ENCODE measurements at places on chromosomes 7 and 10.
A peak's percentile ranks its signal among the peaks of the same experiment; 100 is the strongest.

GRCh38 chr7:3897430-3898372, 596.6 kb downstream of the SDK1 start:
- peak; percentile 55 for DNase-seq

- DNase-seq: no peak
Measured at GRCh38 chr7:21106296-21106732, 319.6 kb upstream of the SP8 start.

GRCh38 chr7:155002411-155003091, 373 bp downstream of the PAXIP1 start:
- no peak for DNase-seq

DNA sequence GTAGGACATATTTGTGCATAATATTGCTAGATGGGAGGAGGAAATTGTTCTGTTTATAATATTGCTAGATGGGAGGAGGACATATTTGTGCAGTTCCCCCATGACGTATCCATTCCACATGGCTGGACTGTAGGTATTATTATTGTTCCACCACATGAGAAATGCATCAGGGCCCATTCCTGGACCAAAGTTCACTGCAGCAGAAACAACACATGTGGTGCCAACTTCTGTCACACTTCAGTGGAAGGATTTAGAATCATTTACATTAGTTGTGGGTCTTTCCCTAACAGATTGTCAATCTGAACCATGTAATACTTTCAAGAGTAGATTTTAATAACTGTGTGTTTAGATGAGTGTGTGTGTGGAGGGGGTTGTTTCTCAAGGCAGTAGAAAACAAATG, 32.7 kb upstream of the MACC1 start:
- DNase-seq: no peak

- DNase-seq: no peak
Measured at GRCh38 chr10:30383356-30383755, 34.3 kb upstream of the MTPAP start.

DNA sequence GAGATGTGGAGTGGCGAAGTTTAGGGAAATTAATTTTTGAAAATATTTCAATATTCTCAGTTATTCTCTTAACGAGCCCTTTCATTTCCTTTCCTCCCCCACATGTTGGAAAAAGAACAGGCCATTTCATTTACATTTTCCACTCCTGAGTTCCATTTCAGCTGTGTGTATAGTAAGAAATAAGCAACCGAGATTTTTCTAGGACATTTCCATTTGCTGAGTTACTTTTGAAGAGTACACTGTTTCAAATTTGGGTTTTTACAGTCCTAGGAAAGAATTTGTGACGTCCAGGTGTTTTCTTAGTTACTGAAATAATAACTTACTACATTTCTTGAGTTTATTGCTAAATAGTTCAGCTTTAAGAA, 1.2 kb downstream of the SEPTIN7 start:
- DNase-seq: no peak

- peak; percentile 77 for DNase-seq
Measured at GRCh38 chr7:17600340-17600752, 301.9 kb downstream of the AHR start.

DNA sequence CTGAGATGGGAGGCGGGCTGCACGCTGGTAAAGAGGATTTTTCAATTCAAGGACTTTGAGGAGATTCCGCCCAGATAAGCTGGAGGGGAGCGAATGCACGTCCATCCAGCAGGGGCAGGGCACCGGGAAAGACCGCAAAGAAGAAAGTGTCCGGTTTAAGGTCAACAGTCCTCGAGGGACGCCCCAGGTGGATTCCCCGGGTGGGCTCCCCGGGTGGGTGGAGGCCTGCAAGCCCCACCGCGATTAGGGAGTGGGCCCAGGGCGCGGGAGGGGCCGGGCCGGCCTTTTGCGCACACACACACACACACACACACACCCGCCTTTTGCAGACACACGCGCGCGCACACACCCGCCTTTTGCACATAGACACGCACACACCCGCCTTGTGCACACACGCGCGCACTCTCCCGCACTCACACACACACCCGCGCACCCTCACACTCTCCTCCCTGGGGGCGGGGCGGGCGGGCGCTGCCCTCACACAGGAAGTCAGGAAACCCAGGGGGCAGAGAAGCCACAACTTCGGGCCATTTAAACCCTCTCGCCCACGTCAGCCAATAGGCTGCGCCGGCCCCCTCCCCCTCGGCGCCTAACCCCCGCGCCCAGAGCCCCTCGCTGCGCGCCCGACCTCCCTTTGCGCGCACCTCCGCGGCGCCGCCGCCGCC, 615 bp downstream of the ARHGAP12 start:
- DNase-seq: peak; percentile 58

- no peak for DNase-seq
Measured at GRCh38 chr10:125368146-125368545, 207.8 kb upstream of the CTBP2 start.

DNA sequence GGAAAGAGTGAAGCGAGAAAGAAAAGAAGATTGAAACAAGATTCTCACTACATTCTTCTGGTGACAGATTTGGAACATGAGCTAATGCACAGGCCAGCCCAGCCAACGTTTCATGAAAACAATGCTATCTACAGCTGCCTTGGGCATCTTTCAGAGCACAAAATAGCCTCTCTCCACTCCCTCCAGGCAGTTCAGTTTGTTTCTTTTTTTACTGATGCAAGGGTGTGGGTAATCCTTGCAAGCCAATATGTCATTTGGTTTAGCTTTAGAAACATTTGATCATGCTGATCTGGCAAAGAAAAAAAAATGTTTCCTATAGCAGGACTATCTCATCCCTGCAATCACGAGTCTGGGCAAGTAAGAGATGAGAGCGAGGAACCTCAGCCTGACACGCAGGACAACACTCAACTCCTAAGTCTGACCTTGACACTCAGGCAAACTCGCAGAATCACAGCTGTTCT, 35.9 kb downstream of the SVIL start:
- no peak for DNase-seq

DNA sequence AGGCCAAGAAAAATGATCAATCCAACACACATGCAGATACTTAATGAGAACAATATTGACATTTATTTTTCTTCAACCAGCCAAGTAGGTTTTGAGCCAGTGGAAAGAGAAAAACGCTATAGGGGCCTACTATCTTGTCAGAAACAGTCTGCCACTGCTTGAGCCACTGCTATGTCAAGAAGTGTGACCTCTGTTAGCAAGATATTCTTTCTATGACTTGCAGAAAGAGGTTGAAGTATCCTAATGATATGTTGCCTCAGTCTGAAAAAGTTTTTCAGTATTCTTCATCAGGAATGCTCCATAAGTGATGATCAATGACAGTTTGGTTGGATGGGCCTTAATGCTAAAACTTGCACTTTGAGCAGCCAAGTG, 328.4 kb upstream of the KCND2 start:
- DNase-seq: no peak

DNA sequence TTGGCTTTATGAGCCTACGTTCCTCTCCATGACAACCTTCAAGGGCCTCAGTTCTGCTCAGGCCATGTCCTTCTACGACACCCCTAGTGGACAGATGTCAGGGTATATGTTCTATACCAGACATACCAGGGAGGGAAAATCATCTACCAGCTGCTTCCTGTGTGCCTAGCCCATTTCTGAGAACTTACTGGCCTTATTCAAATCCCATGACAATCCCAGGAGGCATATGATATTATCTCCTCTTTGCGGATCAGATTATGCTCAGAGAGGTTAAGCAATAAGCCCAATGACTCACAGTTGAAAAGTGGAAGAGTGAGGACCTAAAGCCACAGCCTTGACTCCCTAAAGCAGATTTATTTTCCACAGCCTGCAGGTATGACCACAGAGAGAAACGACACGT, 139.3 kb downstream of the GLI3 start:
- no peak for DNase-seq

DNA sequence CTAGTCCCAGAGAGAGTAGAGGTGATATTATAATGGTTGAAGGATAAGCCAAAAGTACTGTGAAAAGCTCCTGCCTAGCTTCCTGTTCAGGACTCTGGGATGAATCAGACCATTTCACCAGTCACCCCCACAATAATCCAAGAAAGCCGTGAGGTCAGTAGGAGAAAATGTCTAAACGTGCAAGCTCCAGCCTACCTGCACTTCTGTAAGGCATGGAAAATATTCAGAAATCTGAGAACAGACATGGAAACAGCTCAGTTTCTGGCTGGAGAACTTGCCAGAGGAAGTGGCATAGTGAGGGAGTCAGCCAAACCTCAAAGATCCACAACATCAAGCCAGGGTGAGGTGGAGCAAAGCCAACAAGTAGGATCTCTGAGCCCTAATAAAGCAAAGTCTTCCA, 58.2 kb downstream of the ELAPOR2 start:
- DNase-seq: no peak

DNA sequence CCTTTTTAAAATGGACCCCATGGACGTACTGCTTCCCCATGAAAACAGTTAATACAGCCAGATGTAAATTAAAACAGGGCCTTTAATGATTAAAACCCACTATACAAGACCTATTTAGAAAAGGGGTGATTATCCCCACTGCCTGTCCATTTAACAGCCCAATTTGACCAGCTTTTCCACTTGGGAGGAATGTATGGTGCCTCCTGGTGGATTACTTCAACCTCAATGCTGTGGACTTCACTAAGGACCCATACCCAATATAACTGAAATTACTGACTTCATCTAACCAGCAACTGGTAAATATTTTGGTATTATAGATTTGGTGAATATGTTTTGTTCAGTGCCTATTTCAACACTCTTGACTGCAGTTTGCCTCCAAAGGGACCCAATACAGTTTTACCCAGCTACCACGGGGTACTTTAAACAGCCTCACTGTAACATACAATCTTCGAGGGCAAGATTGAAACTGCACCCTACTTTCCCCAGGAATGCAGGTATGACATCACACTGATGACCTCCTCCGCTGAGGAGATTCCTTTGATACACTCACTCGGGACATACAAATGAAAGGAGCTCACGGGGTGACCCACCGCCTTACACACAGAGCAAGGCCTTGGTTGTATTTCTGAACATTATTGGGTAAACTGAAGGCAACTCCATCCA, 192.8 kb downstream of the DNAJC1 start:
- DNase-seq: no peak

DNA sequence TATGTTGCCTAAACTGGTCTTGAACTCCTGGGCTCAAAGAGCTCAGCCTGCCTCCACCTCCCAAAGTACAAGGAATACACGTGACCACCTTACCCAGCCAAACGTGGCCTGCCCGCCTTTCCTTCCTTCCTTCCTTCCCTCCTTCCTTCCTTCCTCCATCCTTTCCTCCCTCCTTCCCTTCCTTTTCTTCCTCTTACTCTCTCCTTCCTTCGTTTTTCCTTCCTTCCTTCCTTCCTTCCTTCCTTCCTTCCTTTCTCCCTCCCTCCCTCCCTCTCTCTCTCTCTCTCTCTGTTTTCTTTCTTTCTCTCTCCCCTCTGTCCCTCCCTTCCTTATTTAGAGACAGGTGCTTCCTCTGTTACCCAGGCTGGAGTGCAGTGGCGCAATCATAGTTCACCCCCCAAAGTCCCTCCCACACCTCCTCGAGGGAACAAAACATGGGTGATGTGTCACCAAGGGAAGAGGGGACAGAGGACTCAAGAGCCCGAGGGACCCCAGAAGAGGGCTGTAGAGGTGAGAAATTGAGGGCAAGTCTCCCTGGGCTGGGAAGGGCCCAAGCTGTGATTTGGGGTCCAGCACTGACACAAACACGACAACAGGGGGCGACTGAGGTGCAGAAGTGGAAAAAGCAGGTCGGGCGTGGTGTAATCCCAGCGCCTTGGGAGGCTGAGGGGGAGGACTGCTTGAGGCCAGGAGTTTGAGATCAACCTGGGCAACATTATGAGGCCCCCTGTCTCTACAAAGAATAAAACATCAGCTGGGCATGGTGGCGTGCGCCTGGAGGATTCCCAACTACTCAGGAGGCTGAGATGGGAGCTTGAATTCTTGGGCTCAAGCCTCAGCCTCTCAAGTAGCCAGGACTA, 28.1 kb downstream of the EPHB4 start:
- DNase-seq: peak; percentile 34

DNA sequence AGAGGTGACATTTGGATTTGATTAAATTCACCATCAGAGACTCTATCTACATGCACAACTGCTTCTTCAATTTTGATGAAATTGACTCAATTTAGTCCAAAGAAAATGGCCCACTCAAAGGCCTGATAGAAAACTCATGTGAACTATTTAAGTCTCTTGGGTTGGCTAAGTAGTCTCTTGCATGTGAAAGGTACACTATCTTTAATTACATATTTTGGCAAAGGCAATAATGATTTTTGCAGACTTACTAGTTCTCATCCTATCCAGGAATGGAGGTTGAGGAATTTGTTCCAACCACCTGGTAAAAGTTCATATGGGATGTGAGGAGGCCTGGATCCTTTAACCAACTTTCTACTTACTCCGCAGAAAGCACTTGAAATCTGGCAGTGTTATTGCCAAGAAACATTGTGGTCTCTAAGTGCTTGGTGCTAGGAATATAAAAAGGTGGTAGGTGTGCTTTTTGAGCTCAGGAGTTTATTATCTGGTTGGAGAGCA, 618.6 kb upstream of the MKI67 start:
- no peak for DNase-seq

- peak; percentile 26 for DNase-seq
Measured at GRCh38 chr7:21911341-21911875, 34.3 kb downstream of the CDCA7L start.

- no peak for DNase-seq
Measured at GRCh38 chr7:139523968-139524815, 707 bp downstream of the CLEC2L start.

DNA sequence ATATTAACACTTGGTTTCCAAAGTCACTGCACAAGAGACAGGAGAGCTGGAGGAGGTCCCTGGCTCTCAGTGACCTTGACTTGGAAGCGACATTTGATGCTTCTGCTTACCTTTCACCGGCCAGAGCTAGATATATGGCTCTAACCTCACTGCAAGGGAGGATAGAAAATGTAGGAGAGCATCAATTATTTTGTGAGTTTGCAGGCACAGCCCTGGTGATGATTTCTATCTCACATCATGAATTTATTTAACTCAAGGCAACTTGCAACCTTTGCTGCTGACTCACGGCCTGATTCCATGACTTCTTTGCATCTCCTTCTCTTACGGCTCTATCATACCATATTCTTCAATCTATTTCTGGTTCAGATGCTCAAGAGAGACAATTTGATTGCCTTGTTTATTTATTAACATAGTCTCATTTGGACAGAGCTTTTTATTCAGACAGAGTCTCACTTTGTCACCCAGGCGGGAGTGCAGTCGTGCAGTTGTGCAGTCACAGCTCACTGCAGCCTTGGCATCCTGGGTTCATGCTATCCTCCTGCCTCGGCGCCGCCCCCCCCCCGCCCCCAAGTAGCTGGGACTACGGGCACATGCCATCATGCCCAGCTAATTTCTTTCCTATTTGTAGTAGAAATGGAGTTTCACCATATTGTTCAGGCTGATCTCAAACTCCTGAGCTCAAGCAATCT, 196.0 kb downstream of the REEP3 start:
- no peak for DNase-seq

- DNase-seq: no peak
Measured at GRCh38 chr7:28425496-28425895, 13.2 kb downstream of the CREB5 start.

GRCh38 chr7:81331061-81332018, 412.5 kb upstream of the SEMA3C start:
- no peak for DNase-seq

All from HTR-8/SVneo (cell line).